ENCODE measurements at places on chromosomes 11 and 22.
A peak's percentile ranks its signal among the peaks of the same experiment; 100 is the strongest.

GRCh38 chr11:116791002-116791812, 472 bp downstream of the APOA5 start:
- DNase-seq = peak; percentile 86

DNA sequence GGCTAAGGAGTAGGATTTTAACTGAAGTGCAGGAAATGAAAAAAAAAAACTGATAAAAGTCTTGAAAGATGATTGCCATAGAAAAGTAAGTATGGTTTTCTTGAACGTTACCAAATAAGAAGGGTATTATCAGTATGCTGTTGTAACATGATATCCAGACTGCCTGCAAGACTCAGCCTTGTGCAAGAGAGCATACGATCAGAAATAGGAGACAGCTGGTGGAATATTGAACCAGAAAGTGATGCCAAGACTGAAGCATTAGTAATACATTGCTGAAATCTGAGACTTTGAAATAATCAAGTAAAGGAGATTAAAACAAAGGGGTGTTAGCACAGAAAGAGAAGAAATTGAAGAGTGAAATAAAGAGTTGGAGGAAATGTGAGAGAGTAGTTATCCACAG, 452.7 kb upstream of the CNTN5 start:
- no peak for DNase-seq

DNA sequence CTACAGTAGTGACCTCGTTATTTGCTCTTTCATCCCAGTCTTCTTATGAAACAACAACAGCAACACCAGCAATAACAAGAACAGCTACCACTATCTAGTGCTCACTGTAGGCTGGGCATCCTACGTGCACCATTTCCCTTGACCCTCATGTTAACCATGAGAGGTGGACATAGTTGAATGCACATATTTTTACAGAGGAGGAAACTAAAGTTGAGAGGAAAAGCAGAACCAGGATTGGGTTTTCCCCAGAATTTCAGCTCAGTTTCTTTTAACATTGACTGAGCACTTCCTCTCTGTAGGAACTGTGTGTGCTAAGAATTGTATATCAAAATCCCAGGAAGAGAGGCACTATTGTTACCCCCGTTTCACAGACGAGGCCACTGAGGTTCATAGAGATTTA, 39.4 kb upstream of the TSPAN18 start:
- DNase-seq = no peak

GRCh38 chr22:43451371-43452050, 39.7 kb downstream of the MPPED1 start:
- DNase-seq = no peak

DNA sequence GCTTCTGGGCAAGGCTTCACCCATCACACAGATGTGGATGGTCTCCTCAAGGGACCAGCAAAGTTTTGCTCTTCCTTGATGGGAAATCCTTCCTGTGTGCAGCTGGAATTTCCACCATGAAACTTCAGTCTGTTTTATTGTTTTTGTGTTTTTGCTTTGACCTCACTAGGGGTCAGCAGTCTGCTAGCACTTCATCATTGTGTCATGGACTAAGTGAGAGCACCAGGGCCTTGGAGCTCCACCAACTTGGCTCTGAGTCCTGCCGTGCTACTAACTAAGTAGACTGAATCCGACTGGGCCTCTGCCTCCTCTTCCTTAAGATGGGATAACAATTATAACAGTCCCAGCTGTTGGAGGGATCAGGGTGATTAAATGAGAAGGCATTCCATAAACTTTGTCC, 305.8 kb upstream of the NCAM1 start:
- DNase-seq = peak; percentile 33

DNA sequence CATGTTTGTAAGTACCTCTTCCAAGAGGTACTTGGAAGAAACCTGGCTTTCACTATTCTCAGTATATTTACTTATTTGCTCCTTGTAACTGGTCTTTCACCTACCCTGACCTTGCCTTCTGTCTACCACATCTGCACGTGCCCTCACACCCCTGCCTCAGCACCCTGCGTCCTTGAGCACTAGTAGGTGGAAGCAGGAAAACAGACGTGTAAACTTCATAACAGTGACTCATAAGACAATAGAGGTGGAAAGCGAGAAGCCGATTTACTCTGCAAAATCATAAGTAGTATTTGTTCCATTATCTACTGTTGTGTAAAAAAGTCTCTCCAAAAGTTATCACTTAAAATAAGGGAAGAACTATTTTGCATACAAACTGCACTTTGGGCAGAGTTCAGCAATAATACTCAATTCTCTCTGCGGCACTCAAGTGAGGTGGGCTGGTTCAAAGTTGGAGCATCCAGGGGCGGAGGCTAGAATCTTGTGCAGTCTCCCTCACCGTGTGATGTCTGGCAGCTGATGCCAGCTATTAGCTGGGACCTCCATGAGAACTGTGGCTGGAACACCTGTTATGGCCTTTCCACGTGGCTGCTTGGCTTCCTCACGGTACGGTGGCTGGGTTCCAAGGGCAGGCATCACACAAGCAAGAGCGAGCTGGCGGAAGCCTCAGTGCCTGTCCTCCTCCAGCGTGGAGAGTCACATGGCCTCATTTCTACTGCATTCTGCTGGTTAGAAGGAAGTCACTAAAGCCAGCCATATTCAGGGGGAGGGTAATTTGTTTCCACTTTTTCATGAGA, 30.4 kb downstream of the PACS1 start:
- DNase-seq = peak; percentile 82

GRCh38 chr11:134333946-134334345, 2.2 kb downstream of the GLB1L2 start:
- no peak for DNase-seq

DNA sequence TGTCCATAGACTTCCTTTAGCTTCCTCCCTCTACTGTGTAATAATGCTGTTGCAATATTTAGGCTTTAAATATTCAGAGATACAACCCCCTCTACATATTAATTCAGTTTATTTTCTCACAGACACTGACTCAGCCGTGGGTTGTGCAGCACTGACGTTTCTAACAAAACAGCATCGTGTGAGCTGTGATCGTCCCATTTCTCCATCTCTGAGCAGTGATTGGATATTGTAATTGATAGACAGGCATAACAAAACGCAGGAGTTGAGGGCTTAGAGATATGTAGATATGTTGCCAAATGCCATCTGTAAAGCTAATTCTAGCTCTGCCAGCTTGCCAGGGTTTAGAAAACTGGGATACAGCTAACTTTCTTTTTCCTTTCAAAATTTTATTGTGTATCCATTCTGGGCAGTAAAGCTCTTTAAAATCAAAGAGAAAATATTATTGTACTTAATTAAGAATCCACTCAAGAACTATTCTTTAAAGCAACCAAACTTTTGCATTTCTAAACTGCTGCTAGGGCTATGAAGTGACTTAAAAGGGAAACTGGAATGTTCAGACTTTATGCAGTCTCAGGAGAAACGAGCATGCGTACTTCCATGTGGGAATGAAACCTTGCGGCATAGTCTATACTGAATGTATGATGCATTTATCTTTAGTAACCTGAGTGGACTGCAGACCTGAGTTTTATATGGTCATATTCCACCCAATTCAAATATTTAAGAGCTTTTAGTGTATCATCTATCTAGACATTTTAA, 22.7 kb downstream of the BTBD10 start:
- DNase-seq = no peak

DNA sequence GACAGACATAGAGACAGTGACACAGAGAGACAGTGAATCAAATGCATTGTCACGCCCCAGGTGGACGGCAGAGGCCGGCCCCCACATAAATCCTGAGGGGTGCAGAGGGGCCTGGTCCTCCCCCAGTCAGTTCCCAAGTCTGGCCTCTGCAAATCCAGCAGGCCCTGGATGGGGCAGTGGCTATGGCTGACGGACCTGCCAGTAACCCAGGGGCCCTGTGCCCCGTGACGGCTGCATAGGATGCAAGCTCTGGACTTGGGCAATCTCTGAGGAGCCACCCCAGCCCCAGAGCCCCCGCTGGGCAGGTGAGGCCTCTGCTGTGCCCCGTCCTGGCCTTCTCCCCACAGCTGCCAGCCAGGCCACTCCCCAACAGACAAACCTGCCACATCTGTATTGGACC, 204.5 kb downstream of the BRD1 start:
- DNase-seq = no peak

DNA sequence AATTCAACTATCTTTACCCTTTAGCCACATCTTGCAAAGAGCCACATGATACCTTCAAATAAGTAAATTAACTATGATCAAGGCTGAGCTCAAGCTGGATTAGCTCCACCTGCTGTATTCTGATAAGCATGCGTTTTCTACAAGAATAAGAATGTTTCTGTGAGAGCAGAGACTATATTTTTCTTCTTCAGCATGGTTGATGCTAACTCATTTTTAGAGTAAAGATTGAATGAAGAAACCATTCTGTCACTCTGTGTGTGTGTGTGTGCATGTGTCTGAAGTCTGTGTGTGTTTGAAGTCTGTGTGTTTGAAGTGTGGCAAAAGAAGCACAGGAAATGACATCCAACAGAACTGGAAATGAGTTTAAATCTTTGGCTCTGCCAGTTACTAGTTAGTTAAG, 12.0 kb upstream of the LAYN start:
- peak; percentile 45 for DNase-seq

GRCh38 chr11:59012398-59013265, 73.3 kb downstream of the GLYATL1 start:
- DNase-seq = peak; percentile 31

GRCh38 chr11:131307506-131307905, 62.9 kb upstream of the NTM start:
- no peak for DNase-seq

DNA sequence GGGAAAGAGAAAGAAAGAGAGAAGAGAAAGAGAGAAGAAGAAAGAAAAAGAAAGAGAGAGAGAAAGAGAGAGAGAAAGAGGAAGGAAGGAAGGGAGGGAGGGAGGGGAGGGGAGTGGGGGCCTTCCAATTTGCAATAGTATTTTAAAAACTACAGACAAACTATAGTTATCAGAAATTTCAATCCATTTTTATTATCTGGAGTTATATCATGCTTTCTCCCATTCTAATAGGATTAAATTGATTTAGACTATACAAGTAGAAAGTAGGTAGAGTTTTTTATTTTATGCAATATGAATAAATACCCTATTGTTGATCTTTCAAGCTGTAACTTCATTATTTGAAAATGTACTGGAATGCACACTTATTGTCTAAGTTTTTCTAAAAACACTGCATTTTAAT, 70.2 kb upstream of the CEP126 start:
- no peak for DNase-seq

- peak; percentile 53 for DNase-seq
Measured at GRCh38 chr11:35352077-35352888, 67.1 kb downstream of the SLC1A2 start.

GRCh38 chr22:17791196-17791595, 16.9 kb upstream of the BID start:
- DNase-seq = no peak

DNA sequence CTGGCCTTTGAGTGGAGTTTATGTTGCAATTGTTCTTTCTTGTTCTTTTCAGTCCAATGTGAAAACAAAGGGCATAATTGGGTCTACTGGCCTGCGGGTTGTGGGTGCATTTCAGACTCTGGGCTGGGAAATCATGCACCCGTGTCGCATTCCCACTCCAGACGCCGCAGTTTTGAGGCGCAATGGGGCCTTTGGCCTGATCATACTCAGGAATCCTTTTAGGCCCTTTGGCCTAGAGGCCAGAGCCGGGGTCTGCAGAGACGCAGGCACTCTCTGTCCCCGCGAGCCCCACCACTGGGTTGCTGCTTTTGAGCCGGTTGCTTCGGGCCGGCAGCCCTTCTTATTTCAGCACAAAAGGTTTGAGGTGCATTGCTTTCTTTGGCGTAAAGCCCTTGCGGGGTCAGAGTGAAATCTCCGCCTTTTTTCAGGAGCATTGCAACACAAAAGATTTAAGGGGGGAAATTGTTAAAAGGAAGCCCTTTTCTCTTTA, 48.4 kb upstream of the DBX1 start:
- DNase-seq = no peak

DNA sequence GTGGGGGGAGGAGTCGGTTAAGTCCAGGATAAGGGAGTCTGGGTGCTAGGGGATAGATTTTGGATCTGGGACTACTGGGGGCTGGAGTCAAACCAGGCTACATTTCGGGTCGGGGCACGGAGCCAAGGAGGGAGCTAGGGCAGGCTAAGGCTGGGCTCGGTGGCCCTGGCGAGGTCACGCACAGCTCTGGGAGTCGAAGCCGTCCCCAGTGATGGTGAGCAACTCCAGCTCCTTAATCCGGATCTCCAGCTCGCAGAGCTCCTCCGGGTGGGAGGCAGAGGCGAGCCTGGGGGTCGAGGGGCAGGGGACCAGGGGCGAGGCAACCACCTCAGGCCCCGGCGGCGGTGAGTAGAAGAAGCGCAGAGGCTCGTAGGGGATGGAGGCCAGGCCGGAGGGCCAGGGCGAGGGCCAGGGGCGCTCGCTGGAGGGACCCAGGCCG, 544 bp downstream of the C11orf91 start:
- no peak for DNase-seq

- DNase-seq = peak; percentile 66
Measured at GRCh38 chr11:118917481-118918127, 8.1 kb downstream of the BCL9L start.

- no peak for DNase-seq
Measured at GRCh38 chr11:9914064-9914463, 250.2 kb downstream of the SWAP70 start.

DNA sequence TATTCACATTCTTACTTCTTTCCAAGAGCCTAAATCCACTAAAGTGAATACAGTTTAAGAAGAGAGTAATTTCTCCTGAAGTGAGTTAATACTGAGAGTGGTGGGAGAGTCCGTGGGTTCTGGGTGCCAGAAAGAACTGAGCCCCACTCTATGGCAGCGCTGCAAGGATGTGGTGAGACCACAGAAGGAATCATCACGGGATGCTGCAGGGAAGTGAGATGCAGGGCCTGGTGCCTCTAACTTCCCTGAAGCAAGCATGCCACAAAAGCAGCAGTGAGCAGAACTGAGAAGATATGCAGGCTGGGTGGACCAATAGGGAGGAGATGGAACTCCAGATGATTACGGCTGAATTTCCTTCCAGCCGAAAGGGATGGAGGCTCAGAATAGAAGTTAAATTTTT, 5.0 kb upstream of the MMP12 start:
- DNase-seq = no peak

DNA sequence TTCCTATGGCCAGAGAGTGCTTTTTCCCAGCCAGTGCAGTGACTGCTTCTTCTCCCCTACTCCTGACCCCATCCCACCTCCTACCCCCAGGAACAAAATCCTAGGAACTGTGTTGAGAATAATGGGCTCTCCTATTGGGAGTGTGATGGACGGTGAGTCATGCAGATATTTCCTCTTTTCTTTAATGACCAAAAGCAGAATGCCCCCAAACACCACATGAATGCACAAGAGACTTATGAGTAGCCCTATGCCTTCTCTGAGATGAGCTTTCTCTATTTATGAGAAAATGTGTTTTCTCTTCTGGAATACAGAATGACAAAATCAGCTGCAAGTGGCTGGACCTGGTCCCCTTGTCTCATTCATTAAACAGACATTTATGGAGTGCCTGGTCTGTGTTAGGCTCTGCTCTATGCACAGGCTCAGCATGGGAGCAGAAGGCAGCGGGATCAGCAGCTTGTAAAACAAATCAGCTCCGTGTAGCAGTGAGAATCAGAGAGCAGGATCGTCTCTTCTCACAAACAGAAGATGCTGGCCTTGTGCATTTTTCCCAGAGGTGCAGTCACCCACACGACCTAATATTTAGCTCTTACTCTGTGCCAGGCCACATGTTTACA, 47.5 kb upstream of the GALNT18 start:
- no peak for DNase-seq
